Activated naive CD8-positive, alpha-beta T cell treated with anti-CD3 and anti-CD28 coated beads, Interleukin-2, amount 10 ng/mL, durations not matched to agents 7 days and 5 days (primary cell): ENCODE measurements at places on chromosomes 2 and 18.

DNA sequence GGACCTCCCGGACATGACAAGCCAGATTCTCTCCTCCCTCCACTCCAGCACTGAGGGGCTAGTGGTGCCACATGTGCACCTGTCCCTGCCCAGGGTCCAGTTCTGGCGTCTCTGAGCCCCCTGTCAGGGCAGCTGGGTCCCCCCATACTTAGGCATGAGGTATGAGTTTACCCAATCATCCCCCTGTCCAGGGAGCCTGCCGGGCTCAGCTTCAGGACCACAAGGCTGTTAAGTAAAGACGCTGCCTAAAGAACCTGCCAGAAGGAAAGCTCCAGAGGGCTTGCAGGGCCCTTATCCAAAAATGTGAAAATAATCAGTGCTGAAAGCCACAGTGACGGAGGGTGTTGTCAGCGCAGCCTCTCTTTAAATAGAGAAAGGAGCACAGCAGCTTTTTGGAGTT, 40.0 kb downstream of the SH3BP4 start:
- no peak for DNase-seq

DNA sequence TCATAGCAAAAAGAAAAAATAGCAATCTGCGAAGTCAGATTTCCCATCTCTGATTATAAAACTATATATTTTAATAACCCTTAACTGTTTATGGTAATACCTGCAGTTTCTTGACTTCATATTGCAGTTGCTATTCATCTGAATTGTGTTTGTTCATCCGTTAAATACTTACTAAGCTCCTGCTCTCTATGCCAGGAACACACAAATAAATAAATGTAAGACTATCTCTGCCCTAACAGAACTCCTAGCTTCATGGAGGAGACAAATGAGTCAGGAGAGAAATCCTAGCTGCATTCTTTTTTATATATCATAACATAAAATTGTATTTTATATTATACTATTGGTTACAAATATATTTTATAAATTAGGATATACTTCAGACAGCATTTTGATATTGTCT, 61.2 kb downstream of the MALT1 start:
- DNase-seq = no peak

DNA sequence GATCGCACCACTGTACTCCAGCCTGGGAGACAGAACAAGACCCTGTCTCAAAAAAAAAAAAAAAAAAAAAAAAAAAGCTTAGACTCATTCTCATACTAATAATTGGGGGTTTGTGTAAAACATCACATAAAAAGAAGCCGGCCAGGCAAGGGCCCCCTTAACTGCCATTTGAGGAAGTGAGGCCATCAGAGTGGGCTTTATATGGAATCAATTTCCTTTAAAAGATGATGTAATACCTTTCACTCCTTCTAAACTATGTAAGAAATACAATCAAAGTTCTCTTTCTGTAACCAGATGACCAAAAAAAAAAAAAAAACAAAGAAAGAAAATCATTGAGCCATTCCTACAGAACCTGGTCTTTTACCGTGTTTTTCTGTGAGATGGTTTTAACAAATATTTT, 13.1 kb upstream of the GPR55 start:
- DNase-seq = no peak

DNA sequence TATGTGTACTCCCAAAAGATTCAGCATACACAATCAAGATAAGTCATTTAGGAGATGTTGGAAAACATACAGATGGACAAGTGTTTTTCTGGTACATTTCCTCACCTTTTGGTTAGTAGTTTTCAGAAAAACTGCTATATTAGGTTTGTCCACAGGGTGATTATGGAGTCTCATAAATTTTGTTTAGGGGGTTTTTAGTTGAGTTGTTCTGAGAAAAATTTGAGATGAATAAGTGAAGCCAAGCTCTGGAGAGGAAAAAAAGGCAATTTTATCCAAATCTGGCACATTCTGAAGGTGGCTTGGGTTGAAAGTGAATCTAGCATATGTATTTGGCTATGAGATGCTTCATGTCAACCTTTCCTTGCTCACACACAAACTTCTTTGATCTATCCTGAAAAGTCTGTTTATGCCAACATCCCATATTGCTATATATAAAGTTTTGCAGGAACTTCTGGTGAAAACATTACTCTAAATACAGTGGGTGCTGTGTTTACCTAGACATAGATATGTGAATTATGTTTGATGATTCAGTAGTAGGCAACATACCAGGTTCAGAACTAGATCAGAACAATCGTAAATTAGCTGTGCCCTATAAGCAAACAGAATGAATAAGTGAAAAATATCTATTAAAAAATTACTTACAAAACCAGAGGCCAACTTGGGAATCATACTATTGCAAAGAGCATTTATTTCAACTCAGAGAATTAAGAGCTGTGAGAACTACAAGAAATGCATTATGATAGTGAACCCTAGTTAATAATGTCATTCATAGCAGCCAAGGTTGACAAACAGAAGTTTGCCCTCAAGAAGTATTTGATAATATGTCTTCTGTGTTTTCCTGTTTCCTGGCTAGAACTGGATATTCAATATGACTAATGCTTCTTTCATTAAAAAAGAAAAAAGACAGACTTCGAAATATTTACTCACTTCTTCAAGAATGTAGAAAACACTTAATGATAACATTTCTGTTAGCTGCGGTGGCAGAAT, 552.0 kb downstream of the IRS1 start:
- DNase-seq = no peak

DNA sequence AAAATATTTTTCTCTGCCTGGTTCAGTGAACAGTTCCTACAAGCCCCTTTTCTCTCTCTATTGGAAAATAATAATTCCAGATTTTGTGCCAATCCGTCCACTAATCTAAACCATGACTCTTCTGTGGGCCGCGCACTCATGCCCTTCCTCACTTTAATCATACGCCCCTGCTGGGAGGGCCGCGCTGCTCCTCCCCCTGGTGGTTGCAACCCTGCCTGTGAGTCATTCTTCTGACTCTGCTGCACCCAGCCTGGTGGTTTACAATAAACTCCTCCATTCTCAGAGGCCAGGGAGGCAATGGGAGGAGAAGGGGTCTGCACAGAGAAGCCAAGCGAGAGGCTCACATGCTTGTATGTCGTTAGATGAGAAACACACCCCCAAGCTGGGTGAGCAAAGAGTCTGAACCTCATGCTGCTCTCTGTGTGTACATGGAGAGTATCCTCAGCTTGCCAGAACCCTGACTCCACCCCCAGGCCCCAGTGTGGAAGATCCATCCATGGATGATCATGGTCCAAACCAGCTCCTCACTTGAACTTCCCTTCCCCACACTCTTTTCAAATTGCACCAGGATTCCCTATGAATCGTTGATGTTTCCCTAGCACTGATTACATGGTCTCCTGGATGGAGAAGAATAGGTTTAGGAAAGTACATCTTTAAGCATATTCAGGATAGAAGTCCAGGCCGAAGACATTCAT, 228.9 kb downstream of the ANKRD30B start:
- no peak for DNase-seq

DNA sequence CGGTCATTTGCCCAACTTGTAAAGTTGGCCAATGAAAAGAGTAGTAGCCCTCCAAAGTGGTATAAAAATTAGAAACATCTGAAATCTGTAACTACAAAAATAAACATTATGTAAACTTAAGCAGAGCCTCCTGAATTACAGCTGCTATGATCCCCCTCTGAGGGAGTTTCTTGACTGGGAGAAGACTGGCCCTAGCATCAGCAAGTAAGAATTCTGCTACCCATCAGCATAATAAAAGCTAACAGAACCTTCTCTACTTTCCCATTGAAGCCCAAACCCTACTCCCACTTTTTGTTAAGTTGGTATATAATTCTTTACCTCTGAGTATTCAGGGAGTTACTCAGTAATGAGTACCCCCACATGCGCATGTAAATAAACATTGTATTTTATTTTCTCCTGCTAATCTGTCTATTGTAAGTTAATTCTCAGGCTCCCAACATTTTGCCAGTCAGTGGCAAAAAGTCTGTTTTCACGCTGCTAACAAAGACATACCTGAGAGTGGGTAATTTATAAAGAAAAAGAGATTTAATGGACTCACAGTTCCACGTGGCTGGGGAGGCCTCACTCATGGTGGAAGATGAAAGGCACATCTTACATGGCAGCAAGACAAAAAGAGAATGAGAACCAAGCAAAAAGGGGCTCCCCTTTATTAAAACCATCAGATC, 71.3 kb downstream of the MYL12B start:
- DNase-seq = no peak

GRCh38 chr2:234279637-234280036, 217.2 kb downstream of the ARL4C start:
- DNase-seq = no peak

GRCh38 chr2:223538920-223539440, 63.2 kb downstream of the SCG2 start:
- DNase-seq = no peak

GRCh38 chr2:6877402-6878304, at the start of gene RSAD2:
Gene RSAD2 (plus strand): TSS chr2:6877777. CDS start chr2:6877801, 24 bp downstream.
- DNase-seq = peak; percentile 68

- no peak for DNase-seq
These were observed 46.3 kb downstream of the PTPN2 start for GRCh38 chr18:12837747-12838146.

- no peak for DNase-seq
These were observed 44.9 kb downstream of the PTPN2 start for GRCh38 chr18:12839057-12839525.

DNA sequence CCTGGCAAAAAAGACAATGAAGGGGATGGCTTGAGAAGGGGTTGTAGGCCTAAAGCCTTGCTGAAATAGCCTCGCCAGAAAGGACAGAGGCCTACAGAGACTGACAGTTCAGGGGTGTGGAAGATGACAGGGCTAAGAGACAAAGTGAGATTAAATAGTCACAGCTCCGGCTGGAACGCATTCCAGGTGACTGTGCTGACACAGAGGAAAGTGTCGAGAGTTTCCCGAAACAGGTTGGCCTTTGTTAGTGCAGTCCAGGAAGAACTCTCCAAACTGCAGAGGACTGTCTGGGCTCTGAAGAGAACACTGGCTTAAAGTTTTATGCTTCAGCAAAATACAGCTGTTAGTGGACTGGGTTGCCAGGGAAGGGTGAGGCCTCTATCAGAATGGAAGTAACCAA, 52.8 kb downstream of the METTL4 start:
- DNase-seq = no peak

DNA sequence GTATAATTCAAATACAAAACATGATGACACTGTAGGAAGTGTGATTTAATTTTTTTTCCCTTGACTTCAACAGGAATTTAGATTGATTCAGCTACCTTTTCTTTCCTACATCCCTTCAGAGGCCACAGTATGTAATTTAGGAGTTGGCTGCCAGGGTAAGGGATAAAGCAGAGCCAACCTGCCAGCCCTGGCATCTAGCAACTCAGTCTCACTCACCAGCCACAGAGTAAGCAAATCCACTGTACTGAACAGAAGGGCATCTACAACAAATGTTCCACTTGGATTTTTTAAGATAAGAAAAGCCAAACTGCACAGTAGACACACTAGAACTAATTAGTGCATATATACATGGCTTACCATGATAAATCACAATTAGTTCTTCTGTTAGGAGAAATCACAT, 54.3 kb upstream of the PEX13 start:
- DNase-seq = no peak

- no peak for DNase-seq
These were observed 52.2 kb downstream of the NRP2 start for GRCh38 chr2:205734436-205735037.

- no peak for DNase-seq
These were observed 91.7 kb downstream of the DCC start for GRCh38 chr18:52431683-52432082.
